NCI-H2081 (cell line): ENCODE measurements at places on chromosomes 4 and X.

- no peak for DNase-seq
Observed at GRCh38 chr4:38094419-38094818, 134.2 kb downstream of the PTTG2 start.

- DNase-seq = no peak
Observed at GRCh38 chr4:102569200-102569599, 68.0 kb downstream of the NFKB1 start.

- peak; percentile 76 for DNase-seq
Observed at GRCh38 chr4:146472404-146472803, 49.3 kb downstream of the SLC10A7 start.

- no peak for DNase-seq
Observed at GRCh38 chrX:56089376-56089775, 142.8 kb upstream of the KLF8 start.

DNA sequence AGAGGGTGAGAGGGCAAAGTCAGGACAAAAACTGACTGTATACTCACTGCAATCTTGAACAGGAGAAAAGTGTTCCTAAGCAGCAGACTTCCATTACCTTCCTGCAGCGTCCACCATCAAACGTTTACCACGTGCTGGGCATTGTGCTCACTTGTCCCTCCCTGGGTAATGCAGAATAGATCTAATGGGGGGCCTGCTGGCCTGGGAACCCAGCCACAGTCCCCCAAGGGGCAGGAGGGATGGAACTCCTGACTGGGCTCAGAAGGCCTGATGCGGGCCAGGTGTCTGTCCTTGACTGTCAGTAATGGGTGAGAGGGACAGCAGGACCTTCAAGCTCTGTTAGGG, 37.6 kb upstream of the FAM156A start:
- DNase-seq = no peak

DNA sequence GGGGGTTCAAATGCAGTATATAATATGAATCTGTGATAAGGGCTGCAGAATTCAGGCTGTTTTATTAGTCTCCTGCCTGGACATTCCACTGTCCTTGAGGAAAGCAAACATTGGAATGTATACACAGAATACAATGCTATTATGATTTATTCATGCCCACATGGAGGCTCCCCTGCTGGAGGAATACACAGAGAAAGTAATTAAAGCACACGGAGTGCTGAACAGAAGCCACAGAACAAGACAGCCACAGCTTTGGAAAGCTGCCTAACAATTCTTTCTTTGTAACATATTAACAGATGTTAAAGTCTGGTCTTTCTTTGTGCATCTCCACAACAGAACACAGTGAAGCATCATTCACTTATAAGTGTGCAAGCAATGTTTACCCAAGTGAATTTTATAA, 155.8 kb downstream of the ARAP2 start:
- peak; percentile 84 for DNase-seq

GRCh38 chr4:95957759-95958158, 117.9 kb downstream of the PDHA2 start:
- DNase-seq = no peak

DNA sequence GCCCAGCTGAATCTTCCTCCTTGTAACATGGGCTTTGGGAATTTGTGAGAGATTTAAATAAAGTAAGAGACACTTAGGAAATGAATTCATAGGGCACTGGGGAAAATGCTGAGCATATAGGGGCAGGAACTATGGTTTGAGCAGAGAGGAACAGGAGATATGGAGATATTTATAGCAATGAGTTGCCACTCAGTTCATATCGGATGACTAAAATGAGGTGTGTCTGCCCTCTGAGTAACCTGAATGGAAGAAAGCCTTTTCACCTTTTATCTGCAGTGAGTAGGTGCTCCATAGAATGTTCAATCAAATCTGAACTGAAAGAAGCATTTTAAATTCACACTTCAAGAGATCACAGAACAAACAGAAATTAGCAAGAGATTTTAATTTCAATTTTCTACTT, 105.7 kb downstream of the CEP44 start:
- DNase-seq = no peak

GRCh38 chrX:119503484-119503861, 35.2 kb downstream of the SLC25A5 start:
- DNase-seq = no peak

- no peak for DNase-seq
Observed at GRCh38 chr4:8731364-8731763, 138.8 kb downstream of the CPZ start.

GRCh38 chrX:46040001-46040400, 505.2 kb downstream of the ZNF674 start:
- no peak for DNase-seq

DNA sequence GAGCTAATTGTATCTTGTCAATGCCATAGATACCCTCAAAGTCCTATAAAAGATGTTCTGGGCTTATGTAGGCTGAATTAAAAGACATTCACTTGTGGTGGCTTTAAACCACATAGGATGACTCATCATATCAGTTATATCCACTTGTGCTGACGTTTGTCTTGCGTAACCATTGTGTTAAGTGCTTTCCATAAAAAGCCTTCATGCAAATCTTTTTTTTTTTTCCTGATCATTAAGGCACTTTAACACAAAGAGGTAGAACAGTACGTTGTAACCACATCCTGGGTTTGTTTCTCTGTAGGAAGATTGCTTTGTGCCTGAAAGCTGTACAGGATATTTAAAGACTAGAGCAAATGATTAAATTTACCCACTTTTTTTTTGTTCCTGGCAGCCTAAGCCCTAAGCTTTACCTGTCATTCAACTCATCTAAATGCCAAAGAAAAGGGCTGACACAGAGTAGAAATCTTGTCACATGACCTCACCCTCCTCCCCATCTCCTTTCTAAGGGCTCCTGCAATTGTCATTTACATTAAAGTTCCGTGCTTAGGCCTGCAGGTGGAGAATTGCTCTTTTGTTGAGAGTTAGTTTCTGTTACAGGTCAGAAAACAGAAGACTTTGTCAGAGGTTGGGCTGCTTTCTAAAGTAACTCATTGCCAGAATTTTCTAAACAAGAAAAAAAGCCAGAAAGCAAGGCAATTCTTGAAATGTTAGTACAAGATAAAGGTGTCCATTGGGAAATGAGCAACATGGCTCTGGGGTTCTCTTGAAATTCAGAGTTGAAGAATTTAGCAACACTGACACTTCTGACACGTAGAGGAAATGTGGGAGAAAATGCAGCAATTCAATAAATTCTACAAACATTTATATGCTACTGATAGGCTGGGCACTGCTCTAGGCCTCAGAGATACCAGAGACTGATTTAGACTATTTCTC, 555.6 kb downstream of the PPARGC1A start:
- peak; percentile 83 for DNase-seq

DNA sequence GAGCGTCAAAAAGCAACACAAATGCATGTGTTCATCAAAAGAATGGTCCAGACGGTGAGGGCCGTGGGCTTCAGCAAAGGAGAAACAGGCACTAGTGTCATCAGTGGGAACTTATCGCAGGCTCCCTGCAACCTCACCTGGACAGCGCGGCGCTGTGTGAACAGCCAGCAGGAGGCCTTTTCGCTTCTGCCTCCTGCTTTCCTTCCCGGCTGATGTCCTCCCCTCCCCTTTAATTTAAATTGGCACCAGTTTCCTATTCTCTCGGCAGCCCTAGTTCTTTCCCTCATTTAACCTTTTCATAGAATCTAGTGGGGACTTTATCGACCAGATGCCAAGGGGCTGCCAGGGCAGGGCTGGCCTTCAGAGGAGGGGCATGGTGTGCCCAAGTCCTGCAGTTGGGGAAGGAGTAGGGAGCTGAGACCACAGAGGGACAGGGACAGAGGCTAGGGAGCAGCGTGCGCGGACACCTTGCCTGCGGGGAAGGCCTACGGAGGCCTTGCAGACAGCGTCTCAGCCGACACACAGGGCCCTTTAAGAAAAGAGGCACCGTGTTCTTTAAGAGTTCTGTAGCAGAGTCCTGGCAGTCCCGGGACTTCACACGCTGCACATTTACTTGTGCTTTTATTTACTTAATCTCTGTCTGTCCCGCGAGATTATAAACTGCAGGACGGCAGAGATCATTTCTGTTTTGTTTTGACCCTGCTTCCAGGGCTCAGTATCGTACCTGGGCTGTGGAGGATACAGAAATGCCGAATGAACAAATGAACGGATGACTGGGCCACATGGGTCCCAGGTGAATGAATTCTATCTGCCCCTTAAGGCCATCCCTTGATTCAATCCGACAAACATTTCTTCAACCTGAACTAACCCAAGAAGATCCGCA, 8.4 kb upstream of the SORBS2 start:
- peak; percentile 43 for DNase-seq

DNA sequence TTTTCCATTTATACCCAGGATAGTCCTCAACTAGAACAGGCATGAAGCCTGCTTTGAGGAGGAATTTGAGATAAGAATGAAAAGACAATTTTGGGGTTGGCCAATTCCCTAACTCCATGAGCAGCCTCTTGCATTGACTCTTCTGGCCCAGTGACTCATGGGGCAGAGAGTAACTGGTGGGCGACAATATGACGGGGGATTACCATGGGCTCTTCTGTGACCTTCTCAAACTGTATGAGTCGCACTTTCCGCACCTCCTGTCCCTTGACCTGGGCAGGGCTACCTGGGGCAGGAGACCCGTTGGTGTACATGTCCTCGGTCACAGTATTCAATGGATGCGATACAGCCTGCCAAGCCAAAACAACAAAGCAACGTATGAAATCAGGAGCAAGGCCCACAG, 13.3 kb downstream of the MPP1 start:
- DNase-seq = no peak

DNA sequence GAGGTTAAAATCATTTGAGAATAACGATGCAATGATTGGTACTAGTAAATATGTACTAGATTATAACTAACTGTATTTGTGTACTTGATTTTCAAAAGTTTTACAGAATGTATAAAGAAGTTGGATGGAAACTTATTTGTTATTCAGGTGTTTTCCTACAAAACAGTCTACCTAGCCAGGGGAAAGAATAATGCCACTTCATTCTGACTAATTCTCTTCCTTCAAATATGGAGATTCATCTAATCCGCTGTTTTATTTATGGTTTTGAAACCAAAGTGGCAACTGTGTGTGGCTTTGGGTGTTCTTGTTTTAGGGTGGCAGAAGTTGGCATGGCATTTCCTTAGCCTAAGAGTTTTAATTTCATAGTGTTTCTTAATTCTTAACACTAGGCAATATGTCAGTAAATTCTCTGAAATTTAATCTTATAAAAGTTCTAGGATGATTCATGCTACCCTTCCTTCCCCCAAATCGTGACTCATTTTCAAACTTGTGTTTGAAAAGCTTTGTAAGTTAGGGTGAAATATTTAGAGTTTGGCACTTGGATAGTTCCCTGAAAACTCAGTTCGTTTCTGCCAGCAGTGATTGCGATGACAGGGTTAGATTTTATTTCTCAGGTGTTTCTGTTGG, 62.6 kb downstream of the DCLK2 start:
- no peak for DNase-seq

DNA sequence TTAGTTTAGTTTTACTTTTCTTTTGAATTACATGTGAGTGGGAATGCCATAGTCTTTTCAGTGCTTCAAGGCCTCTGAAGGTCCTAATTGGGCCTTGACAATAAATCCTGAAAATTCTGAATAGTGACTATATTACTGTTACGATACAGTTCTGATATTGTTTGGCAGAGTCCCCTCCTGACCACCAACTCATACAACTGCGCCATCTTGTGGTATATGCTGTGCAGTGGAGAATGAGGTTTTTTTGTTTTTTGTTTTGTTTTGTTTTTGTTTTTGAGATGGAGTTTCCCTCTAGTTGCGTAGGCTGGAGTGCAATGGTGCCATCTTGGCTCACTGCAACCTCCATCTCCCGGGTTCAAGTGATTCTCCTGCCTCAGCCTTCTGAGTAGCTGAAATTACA, 56.6 kb upstream of the CHRDL1 start:
- peak; percentile 36 for DNase-seq

DNA sequence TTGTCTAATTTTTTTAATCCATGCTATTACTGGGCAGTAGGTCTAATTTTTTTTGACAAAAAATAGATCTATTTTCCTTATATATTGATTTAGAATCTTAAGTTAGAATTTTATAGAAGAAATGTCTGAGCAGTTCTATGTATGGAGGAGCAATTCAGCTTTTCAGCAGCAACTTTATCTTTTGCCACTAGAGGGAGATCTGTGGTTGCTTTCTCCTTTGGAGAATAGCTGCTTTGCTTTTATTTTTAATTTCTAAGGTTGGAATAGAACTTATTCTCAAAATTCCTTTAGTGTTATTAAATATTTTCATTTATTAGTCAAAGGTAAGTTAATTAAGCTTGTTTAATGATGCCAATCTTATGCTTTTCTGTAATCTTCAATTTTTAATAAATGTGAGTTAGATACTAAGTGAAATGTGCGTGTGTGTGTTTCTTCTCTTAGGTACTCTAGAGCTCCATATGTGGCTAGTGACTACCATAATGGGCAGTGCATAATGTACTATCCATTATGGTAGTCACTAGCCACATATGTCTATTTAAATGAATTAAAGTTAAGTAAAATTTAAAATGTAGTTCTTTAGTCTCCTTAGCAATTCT, 29.3 kb downstream of the FAM199X start:
- peak; percentile 52 for DNase-seq

GRCh38 chr4:96162636-96163035, 322.7 kb downstream of the PDHA2 start:
- DNase-seq = no peak

- DNase-seq = peak; percentile 48
Observed at GRCh38 chr4:20683766-20684165, 16.5 kb upstream of the PACRGL start.

DNA sequence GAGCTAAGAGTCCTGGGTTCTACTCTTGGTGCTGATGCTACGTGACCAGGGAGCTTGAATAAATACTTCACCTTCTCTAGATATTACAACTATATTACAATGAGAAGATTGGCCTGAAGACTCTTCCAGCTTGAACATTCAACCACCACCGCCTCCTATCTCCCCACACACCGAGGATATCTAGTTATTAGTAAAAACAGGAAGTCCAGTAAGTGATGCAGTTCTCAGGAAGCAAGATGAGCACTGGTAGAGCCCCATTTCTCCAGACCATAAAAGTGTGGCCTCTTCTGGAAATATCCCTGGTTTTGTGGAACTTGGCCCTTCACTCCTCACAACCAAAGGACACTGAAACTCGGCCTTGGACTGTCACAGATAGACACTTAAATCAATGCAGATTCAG, 18.5 kb downstream of the PJA1 start:
- no peak for DNase-seq

- no peak for DNase-seq
Observed at GRCh38 chrX:43688586-43688985, 32.5 kb downstream of the MAOA start.

DNA sequence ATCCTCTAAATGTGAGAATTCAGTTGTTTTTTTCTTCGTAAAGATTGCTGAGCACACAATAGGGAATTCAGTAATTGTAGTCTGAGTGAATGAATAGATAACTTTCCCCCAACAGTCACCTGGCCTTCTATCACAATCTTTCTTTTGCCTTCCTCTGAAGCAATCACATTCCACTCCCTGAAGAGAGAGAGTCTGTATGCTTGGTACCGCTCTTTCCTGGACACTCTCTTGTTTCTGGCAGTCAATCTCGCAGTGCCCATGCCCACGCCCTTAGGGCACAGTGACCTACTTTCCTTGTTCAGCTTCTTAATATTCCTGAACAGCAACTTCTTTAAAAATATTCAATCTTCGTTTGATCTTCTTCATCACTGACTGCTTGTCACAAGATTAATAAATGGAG, 255.9 kb downstream of the ADAMTS3 start:
- no peak for DNase-seq

- no peak for DNase-seq
Observed at GRCh38 chr4:105978684-105979296, 83.5 kb downstream of the NPNT start.

- DNase-seq = no peak
Observed at GRCh38 chr4:41795796-41796385, 47.4 kb upstream of the PHOX2B start.
